Left kidney (tissue), 8 donors: ENCODE measurements at places on chromosomes 1 and 21.
A peak's percentile ranks its signal among the peaks of the same experiment; 100 is the strongest.

GRCh38 chr1:82598337-82598736 lies 797.6 kb downstream of the ADGRL2 start:
- no peak for DNase-seq

DNA sequence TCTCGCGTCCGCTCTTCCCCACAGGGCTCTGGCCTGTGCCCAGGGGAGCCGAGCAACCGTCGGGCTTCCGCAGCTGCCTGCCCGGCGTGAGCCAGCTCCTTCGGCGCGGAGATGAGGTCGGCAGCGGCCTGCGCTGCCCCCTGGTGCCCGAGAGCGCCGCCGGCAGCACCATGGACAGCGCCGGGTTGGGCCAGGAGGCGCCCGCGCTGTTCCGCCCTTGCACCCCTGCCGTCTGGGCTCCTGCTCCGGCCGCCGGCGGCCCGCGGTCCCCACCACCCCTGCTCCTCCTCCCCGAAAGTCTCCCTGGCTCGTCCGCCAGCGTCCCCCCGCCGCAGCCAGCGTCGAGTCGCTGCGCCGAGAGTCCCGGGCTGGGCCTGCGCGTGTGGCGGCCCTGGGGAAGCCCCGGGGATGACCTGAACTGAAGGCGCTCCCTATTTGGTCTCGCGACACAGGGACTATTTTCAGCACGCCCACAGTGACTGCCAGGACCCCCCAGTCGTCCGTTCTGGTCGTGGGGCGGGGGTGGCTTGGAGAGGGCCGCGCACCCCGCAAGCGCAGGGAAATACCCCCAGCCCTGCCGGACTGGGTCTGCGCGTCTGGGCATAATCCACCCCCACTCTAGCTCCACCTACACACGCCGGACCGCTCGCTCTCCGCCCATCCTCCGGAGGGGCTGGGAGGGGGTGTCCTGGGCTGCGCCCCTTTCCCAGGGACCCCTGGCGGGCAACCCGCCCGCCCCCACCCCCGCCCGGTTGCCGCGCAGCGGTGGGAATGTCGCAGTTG lies 1.3 kb downstream of the HES3 start:
- peak; percentile 76 for DNase-seq

- no peak for DNase-seq
These were observed 40.2 kb upstream of the KCNA10 start for GRCh38 chr1:110559157-110559556.

DNA sequence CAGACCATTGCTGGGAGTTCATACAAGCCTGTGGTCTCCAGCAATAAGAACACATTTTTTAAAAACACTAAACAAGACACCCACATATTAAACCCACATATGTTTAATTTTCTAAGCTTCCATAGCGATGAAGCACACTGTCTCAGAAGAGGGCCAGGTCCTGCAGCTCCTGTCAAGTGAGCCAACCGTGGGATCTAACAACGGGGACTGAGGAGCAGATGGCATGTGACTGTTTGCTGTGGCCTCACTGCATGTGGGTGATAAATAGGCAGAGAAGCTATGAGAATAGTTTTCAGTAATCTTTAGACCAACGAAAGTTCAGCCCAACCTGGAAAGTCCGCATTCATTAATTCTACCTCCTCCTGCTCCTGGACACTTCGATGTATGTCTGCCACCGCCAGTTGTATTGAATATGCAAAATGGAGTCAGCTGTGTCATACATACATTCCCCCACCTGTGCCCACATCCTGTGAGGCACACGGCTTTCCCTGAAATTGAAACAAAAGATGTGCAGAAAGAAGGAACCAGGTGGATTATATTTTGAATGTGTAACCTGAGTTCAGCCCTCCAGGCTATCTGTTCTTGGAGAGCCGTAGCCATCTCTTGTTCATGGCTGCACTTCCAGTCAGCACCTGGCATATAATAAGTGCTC lies 88.2 kb downstream of the MIS18A start:
- no peak for DNase-seq

GRCh38 chr1:9654051-9654833 lies 2.7 kb downstream of the PIK3CD start:
- no peak for DNase-seq

- DNase-seq = no peak
These were observed 33.4 kb downstream of the DDX20 start for GRCh38 chr1:111789142-111789541.

GRCh38 chr1:54926970-54927369 lies 40.0 kb upstream of the DHCR24 start:
- DNase-seq = no peak

- no peak for DNase-seq
These were observed 254.7 kb downstream of the USH2A start for GRCh38 chr1:216168546-216168945.

DNA sequence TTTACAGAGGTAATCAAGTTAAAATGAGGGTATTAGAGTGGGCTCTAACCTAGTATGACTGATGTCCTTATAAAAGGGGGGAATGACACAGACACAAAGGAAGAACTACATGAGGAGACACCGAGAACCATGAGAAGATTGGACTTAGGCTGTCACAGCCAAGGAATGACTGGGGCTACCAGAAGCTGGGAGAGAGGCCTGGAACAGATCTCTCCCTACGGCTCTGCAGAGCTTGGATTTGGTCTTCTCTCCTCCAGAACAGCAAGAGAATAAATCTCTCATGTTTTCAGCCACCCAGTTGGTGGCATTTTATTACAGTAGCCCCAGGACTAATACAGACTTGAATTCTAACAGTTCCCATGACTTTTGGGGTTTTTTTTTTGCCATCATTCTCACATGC lies 110.8 kb downstream of the PSMG1 start:
- DNase-seq = no peak

- no peak for DNase-seq
These were observed 3.8 kb downstream of the RNF186 start for GRCh38 chr1:19811206-19811851.

DNA sequence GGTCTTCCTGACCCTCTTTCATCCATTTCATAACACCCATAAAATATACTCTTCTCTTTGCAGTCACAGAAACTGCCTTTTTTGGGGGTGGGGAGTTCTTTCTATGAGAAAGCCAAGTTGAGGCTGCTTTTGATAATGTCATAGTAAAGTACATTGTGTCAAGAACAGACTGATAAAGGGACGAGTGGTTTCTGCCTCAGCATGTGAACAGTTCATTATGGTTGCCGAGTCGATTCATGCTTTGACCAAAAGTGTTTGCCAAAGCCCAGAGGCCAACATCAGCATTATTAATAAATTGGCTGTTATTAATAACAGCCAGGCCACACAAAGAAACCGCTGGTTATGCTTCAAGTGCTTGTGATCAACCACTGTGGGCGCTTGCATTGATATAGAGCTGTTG lies 162.0 kb downstream of the HUNK start:
- DNase-seq = no peak

DNA sequence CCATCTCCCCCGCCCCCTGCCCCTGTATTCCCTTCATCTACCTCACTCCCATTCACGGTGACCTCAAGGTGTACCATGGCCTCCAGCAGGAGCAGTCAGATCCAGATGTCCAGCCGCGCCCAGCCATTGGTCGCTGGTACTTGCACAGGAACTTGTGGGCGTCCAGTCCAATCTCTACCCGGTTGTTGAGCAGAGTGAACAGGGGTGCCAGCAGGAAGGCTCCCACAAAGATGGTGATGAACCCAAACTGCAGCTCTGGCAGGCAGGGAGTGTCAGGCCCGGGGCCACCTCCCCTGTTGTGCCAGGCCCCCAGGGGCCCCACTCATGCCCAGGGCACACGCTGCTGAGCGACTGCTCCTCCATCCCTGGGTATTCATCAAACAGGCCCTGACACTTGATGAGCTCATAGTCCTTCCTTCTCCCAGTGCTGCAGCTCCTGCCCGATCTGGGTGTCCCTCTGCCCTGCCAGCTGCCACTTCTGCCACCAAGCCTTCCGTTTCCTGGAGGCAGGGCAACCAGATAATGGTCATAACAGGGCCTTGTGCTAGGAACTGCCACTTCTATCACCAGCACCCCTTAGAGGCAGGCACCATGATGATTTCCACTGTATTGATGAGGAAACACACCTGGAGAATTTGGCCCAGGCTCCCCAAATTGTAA lies 5.7 kb upstream of the ARHGEF19 start:
- no peak for DNase-seq

DNA sequence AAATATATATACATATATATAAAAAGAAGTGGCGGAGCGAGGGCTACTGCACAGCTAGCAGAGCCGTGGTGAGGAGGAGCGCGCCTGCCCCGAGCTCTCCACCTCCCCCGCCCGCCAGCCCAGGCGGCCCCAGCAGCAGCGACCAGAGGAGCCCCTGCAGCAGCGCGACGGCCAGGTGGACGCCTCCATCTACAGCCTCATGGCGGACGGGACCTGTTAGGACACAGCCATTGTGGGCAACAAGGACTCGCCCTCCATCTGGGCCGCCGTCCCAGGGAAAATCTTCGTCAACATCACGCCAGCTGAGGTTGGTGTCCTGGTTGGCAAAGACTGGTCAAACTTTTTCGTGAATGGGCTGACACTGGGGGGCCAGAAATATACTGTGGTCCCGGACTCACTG lies 41.9 kb upstream of the REG4 start:
- no peak for DNase-seq

DNA sequence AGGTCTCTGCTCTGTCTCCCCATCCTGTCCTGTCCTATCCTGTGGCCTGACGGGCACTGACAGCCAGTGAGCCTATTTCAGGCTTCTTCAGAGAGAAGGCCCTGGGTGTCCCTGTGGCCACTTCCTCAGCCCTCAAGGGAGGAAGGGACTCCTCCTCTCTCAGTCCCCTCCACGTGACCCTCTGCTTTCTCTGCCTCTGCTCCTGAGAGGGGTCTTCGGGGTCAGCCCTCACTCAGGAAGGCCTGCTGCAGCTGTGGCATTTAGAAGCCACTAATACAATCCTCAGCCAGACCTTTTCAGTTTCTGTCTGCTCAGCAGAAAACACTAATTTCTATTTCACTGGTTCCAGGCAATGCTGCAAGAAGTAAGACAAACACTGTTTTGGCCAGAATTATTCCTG lies 43.6 kb upstream of the ETV3 start:
- no peak for DNase-seq
